ENCODE measurements at places on chromosomes 3 and 15.
A peak's percentile ranks its signal among the peaks of the same experiment; 100 is the strongest.

GRCh38 chr15:41971895-41972252 lies 483 bp downstream of the EHD4 start:
- no peak for DNase-seq

DNA sequence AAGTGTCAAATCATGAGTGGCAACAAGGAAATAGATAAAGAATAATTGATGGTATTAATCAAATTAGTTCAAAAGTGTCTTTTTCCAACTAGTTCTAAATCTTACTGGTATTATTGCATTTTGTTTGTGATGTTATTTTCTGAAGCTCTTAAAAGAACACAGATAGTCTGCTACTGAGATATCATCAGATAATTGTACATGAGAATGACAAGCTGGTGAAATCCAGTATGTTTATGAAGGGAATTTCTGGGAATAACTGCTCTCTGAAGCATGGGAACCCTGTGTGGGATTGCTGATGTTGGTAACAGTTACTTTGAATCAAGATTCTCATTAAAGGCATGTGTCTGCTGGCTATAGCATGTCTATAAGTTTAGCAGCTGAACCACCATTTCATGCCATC lies 190.3 kb upstream of the CDIN1 start:
- DNase-seq, result no peak

DNA sequence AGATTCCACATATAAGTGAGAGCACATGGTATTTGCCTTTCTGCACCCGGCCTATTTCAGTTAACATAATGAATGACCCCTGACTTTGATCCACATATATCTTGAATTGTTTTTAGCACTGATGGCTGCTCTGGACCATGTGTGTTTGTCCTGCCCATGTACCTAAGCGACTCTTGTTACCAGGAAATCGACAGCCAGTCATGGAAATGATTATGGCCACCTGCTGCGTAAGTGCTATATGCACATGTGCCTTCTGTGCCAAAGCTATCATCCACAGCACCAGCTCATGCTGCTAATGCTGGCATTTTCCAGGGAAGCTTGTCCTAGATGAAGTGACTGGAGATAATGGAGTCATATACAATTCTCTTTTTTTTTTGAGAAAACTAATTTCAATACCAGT lies 103.7 kb downstream of the PEX5L start:
- DNase-seq, result no peak

DNA sequence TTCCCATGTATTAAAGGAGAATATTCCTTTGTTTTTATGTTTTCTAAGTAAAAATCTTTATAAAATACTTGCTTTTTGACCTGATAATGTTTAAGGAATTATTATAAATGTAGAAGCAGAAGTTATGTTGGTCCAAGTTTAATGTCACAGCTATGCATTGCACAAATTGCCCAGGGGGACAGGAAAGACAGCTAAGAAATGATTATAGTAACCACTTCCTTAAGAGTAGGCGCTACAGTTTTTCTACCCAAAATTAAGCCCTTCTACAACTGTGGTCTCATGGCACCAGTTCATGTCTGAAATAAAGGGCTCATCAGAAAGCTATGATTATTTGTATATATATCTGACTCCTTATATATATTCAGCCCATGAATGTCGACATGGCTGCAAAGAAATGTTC lies 176.4 kb downstream of the GBE1 start:
- DNase-seq, result no peak

- DNase-seq, result no peak
Observed at GRCh38 chr15:68218331-68218730, 11.2 kb downstream of the CLN6 start.

- no peak for DNase-seq
Observed at GRCh38 chr3:182136008-182136910, 424.5 kb downstream of the SOX2 start.

DNA sequence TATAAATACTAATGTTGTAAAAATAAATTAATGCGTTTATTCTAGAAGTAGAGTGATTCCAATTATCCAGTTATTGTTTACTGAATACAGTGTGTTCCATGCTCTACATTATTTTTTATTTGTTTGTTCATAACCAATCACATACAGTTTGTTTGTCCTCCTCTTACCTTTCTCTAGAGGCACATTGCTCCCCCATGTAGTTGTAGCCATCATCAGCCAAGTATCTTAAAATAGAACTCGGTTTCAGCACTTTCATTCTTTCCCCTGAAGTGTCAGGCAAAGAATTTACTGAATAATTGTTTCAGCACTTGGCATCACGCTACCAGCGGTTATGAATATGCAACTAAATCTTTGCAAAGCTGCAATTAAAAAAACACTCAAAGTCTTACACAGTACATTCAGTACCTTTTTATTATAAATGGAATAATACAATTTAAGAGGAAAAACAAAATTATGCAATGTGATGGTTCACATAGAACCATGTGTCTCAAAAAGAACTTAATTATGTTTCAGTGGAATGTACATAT lies 448.6 kb upstream of the ATP10A start:
- no peak for DNase-seq

GRCh38 chr3:36919439-36920160 lies 25.3 kb downstream of the TRANK1 start:
- no peak for DNase-seq

DNA sequence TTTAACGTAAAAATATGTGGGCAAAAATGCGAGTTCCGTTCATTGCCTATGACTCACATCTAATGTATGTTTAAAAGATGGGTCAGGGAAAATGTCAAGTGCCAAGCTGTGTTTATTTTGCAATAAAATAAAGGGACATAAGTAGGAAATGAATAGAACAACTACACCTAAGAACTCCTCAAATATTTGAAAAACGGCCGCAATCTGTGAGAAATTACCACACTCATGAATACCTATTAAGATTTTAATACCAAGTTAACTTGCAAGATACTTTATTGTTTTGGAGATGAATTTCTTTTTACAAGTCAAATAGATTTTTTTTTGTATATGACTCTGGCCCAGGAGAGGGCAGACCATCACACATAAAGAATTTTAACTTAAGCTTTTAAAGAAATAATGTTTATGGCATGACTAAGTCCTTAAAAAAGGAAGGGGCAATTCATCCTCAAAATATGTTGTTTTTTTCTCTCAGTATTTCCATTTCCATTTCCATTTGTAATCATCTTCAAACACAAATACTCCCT lies 152.7 kb downstream of the SUCNR1 start:
- peak; percentile 80 for DNase-seq

GRCh38 chr15:29593629-29594028 lies 228.6 kb downstream of the TJP1 start:
- DNase-seq, result no peak

DNA sequence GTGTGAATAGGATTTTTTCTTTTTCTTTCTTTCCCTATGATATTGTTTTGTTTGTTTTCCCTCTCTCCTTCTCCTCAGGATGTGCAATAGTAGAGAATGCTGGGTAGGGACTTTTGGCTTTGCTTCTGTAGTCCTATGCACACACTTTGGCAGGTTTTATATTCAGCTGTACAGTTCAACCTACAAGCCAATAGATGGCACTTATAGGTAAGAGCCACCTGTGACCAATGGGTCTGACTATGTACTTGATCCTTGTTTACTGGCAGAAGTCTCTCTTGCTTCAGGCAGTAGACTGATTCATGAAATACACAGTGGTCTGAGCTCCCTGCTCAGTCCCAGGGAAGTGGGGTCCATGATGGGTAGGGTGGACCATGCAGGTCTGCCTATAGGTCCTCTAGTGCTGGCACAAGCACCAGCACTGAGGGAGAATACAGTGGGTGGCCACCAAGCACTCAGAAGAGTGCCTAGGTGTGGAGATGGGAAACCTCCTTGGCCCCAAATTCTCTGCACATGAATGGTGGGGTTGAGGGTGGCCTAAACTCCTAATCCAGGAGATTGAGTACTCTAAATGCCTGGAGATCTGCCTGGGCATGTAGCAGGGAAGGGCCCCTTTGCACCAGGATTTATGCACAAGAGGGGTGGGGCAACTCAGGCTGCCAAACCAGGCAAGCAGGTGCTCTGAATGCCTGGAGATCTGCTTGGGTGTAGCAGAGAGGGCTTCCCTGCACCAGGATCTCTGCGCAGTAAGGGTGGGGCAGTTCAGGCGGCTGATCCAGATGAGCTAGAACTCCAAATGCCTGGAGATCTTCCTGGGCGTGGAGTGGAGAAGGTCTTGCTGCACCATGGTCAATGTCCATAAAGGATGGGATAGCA lies 176.1 kb downstream of the DOCK3 start:
- no peak for DNase-seq

GRCh38 chr3:119933207-119933606 lies 151.3 kb downstream of the NR1I2 start:
- no peak for DNase-seq

DNA sequence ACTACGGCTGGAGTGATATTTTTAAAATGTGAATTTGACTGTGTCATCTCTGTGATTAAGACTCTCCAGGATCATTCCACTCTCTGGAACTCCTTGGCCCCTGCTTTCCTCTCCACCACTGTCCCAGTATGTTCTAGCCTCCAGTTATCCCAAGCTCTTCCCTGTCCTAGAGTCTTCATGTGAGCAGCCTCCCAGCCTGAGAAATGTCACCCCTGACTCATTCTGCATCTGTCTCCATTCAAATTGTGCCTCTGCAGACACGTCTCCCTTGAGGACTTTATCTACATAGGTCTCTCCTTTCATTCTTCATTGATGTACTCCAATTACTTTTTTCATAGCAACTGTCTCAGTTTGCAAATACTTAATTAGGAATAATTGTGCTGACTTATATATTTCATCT lies 317.7 kb upstream of the ADAMTS9 start:
- DNase-seq, result peak; percentile 72

DNA sequence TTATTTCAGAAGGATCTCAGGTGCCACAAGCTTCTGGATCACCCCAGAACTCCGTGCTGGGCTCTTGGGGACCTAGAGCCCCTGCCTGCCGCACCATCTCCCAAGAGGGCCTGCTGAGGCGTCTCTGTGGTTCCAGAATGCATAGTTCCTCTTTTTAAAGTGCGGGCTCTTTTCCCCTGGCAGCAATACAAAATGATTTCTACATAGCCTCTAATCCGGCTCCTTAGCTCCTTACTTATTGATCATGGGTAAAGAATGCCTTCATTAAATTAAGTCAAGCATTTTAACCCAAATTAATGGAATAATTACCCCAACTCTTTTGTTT lies 121.9 kb downstream of the ATP10A start:
- no peak for DNase-seq

DNA sequence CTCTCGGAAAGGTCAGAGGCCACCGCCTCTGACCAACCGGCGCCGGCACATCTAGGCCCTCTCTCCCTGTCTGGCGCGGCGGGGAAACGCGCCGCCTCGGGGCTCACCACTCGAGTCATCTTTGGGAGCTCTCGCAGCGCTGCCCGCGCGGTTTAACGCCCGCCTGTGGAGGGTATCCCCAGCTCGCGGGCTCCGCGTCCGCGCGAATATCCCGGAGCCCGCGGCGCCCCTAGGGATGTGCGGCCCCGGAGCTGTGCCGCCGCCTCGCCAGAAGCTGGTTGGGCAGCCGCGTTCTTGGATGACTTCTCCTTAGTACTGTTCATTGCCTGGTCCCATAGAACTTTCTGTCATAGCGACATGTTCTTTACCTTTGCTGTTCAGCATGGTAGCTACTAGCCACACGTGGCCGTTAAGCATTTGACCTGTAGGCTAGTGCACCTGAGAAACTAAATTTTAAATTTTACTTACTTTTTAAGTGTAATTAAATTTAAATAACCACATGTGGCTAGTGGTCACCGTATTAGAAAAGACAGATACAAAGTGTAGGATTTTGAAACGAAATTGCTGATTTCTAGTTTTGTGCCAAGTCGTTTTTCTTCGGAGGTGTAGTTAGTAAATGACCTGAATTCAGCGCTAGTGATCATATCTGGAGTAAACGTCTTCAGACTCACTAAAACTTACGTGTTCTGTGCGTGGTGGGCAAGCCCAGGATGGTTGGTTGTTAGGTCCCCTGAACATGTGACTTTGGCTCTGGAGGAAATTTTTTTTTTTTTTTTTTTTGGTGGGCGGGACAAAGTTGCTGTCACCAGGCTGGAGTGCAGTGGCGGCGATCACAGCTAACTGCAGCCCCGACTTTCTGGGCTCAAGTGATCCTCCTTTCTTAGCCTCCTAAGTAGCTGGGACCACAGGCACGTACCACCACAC lies 835 bp downstream of the ARIH2 start:
- peak; percentile 29 for DNase-seq

- DNase-seq, result peak; percentile 18
Observed at GRCh38 chr3:144114767-144115166, 143.1 kb downstream of the DIPK2A start.

- no peak for DNase-seq
Observed at GRCh38 chr3:81936817-81937216, 175.4 kb upstream of the GBE1 start.

DNA sequence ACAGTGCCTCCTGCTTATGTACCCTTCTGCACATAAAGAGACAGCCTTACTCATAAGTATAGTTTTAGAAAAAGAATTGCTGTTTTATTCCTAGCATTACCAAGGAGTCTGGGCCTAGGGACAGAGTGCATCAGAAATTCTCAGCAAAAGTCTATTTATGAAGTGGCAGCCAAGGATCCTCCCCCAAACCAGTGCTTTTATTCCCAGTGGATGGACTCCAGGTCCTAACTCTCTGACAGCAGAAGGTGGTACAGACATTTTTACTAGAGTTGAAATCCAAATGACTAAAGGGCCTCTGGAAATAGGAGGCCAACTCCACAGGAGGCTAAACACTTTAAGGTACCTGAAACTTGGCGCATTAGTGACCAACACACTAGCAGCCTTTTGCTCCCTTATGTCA lies 407.2 kb upstream of the TPRG1 start:
- DNase-seq, result no peak

DNA sequence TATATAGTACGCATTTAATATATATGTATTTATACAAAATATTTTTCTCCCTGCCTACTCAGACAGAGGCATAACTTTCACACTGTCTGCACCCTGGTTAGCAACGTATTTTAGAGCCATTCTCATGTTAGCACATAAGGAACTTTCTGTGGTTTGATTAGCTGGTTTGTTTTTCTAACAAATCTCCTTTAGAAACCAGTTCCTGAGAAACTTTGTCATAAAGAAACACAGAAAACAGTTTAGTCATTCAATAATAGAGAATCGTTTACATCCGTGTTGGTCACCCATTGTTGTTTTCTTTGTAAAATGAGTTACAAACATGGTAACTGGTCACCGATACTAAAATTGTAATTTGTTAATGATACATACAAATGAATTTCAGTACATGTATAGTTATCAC lies 5.9 kb upstream of the NGRN start:
- DNase-seq, result no peak

- DNase-seq, result no peak
Observed at GRCh38 chr15:70160803-70161565, 63.3 kb upstream of the TLE3 start.

GRCh38 chr3:148238421-148238821 lies 459.3 kb upstream of the AGTR1 start:
- peak; percentile 83 for DNase-seq

- DNase-seq, result no peak
Observed at GRCh38 chr3:104286645-104287044, 1080.1 kb upstream of the ALCAM start.

GRCh38 chr3:48619541-48620524 lies 1.7 kb downstream of the TMEM89 start:
- no peak for DNase-seq

GRCh38 chr15:59528961-59529402 lies 82.6 kb upstream of the GCNT3 start:
- peak; percentile 85 for DNase-seq

- no peak for DNase-seq
Observed at GRCh38 chr3:118942671-118943070, 92.0 kb downstream of the IGSF11 start.

All from fibroblast of skin of abdomen (primary cell).